ENCODE measurements at places on chromosomes 11 and 22.

- no peak for DNase-seq
Measured at GRCh38 chr22:23503142-23503541, 76.9 kb downstream of the IGLL1 start.

DNA sequence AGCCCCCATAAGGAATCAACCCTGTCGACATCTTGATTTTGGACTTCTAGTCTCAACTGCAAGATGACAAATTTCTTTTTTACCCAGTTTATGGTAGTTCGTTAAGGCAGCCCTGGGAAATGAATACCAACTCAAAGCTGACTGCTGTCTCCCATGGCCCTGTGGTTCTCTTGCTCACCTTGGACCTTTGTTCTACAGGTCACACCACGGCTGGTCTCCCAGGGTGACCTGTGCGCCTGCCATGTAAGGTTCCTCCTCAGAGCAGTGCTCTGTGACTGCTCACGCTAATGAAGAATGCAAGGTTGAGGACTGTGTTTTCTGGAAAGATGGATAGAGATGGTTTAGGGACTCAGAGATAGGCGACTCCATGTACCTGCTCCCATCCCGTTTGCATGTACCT lies 68.2 kb downstream of the ZNRF3 start:
- DNase-seq = no peak

DNA sequence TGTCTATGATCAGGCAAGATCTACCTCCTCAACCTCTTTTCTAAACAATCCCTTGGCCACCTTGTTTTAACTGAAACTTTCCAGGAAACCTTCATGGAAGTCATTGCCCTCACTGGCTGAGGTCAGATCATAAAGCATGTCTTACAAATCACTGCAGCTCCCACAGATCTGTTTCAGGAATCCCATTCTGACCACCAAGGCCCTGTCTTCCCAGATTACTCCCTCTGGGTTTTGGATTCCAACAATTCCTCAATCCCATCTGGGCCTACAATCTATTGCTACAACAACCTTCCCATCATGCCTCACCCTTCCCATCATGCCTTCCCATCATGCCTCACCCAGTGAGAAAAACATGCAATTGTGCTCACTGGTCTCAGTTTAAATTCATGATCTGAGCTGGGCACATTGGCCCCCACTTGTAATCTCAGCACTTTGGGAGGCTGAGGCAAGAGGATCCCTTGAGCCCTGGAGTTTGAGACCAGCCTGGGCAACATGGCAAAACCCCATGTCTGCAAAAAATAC lies 15.9 kb downstream of the ADAMTS15 start:
- DNase-seq = no peak

- DNase-seq = no peak
Measured at GRCh38 chr11:36248436-36248835, 40.8 kb downstream of the COMMD9 start.

DNA sequence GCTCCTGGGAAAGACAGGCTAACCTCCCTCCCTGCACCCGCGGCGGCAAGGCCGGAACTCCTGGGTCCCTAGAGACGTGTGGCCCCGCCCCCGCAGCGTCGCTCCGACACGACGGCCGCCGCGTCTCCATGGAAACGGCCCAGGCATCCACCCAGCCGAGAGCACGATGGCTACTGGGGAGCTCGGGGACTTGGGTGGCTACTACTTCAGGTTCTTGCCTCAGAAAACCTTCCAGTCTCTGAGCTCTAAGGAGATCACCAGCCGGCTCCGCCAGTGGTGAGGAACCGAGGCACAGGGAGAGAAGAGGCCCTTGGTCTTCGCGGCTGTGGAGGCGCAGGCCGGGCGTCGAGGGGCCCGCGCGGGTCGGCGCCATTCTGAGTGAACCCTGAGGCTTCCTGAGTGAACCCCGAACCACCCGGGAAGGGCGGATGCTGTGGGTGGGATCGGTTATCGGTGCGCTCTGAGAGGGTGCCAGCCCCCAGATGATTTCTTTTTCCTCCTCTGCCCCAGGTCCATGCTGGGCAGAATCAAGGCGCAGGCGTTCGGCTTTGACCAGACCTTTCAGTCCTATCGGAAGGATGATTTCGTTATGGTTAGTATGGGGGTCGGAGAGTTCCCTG lies at the start of gene CFAP300:
Gene CFAP300, plus strand, starts transcription at position 133 of the 620 bp plus-strand sequence. Its CDS starts 34 bp downstream, at position 167.
- no peak for DNase-seq

- no peak for DNase-seq
Measured at GRCh38 chr11:46055371-46055770, 65.9 kb downstream of the PHF21A start.

- DNase-seq = no peak
Measured at GRCh38 chr22:29831186-29831921, 6.7 kb downstream of the ASCC2 start.

DNA sequence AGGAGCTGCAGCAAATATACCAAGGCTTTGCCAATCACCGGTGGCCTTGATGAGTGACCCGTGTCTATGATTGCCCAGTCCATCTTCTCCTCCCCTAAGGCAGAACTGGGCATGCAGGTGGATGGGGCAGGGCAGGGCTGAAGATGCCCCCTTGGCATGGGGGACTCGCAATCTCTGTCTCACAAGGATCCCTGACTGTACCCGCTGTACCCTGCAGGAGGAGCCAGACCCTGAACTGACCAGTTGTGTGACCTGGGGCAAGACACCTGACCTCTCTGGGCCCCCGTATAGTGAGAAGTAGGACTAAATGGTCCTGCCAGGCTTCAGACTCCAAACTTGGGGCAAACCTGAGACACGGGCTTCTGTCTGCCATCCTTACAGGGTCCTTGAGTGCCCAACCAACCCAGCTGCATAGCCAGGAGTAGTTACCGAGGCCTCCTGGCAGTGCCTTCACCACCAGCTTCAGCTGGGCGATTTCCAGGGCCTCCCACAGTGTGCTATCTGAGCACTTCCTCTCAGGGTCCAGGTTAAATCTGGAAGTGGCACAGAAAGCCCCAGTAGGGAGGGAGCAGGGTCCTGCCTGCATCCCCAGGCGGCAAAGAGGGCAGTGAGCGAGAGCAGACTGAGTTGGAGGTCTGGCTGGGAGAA lies 6.4 kb upstream of the KCNJ11 start:
- DNase-seq = no peak

GRCh38 chr11:87061766-87062165 lies 24.0 kb downstream of the TMEM135 start:
- no peak for DNase-seq

All from effector memory CD4-positive, alpha-beta T cell (primary cell).